ENCODE measurements at places on chromosomes 7 and 10.

DNA sequence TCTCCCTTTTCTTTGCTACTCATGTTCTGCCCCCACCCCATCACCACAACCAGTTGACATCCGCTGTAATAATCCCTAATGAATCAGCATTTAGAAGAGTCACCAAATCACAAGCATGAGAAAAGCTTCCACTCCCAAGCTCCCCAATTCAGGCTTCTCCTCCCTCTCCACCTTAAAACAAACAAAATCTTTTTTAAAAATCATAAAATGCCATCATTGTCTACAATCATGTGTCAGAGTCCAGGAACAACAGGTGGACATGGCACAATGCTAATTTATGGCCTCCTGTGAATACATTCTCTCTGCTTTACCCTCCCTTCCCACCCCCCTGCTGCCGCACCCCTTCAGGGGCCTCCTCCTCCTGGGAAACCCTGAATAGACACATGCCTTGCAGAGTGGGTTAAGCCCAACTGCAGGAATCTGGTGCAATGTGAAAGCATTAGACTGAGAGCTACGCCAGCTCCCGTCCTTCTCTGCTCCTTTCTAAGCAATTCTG, 3.7 kb downstream of the LRRC4 start:
- H3K27ac ChIP-seq = no peak overlapping the region
- no peak overlapping the region for H3K4me3 ChIP-seq
- H3K27me3 ChIP-seq = peaks cover 10% of the 10 kb centered on the region
- peaks cover 4% of the 10 kb centered on the region for H3K36me3 ChIP-seq
- peaks cover 13% of the 10 kb centered on the region for H3K4me1 ChIP-seq

GRCh38 chr10:110209926-110210673, 2.7 kb downstream of the MXI1 start:
- no peak for DNase-seq
- peak overlapping the region; percentile 2 for H3K27ac ChIP-seq
- peaks cover 6% of the 10 kb centered on the region for H3K4me1 ChIP-seq
- H3K36me3 ChIP-seq = no peaks in the 10 kb centered on the region
- peak overlapping the region; percentile 78 for H3K4me3 ChIP-seq
- H3K27me3 ChIP-seq = peaks cover 61% of the 10 kb centered on the region

DNA sequence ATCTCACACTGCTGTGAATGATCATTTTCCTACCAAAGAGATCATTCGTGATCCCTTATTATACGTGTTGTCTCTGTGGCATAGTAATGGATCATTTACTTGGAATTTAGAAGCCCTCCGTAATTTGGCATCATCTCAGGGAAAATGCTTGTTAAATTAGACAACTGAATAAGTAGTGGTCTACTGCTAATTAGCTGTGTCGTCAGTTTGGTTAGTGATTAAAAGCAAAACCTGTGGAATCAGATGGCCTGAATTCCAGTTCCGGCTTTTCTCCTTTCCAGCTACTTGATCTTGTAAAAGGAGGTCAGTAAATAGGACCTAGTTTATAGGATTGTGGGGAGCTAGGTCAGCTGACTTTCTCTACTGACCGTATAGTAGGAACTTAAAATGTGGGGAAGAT, 65.6 kb downstream of the RBM33 start:
- no peaks in the 10 kb centered on the region for H3K27me3 ChIP-seq
- no peaks in the 10 kb centered on the region for H3K4me1 ChIP-seq
- no peak overlapping the region for H3K4me3 ChIP-seq
- DNase-seq = no peak

DNA sequence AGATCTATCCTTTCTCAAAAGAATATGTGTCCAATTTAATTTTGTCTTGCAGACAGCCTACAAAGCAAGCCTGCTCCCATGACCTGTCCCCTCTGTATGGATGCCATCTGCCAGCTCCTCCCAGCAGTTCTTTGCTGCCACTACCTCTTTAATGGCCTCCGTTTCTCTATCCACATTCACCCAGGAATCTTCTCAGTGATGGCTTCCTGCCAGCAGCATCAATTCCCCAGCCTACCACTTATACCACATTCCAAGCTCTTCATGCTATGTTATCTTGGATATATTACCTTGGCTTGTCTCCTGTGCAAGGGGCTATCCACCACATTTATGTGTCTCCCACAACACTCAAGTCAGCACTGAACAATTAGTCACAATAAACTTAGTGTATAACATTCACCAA, 133.2 kb downstream of the VPS50 start:
- H3K36me3 ChIP-seq = no peaks in the 10 kb centered on the region
- no peak for DNase-seq
- H3K4me1 ChIP-seq = no peaks in the 10 kb centered on the region
- no peaks in the 10 kb centered on the region for H3K27me3 ChIP-seq

GRCh38 chr10:112961609-112962008, 11.6 kb downstream of the TCF7L2 start:
- H3K4me1 ChIP-seq = peaks cover 17% of the 10 kb centered on the region
- no peak overlapping the region for H3K27ac ChIP-seq
- H3K36me3 ChIP-seq = peaks cover 9% of the 10 kb centered on the region
- no peaks in the 10 kb centered on the region for H3K27me3 ChIP-seq

Measured in H1 (cell line).